ENCODE measurements at places on chromosomes 12 and 14.
A peak's percentile ranks its signal among the peaks of the same experiment; 100 is the strongest.

DNA sequence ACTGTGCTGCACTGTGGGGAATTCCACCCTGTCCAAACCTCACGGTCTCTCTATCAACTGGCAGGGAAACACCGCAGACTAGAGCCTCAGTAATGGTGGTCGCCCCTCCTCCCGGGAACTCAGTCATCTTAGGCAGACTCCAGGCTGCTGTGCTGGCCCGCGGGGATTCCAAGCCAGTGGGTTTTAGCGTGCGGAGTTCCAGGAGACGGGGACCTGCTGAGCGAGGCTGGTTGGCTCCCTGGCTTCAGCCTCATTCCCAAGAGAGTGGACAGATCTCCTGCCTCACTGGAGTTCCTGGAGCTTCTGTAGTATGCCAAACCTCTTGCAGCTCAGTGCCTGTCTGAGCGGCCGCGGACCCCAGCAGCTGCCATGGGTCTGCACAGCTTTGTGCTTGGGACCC is 455.6 kb downstream of the CCDC91 start:
- no peak for DNase-seq

- DNase-seq, result no peak
Observed at GRCh38 chr12:46523863-46524770, 151.5 kb upstream of the SLC38A2 start.

GRCh38 chr14:67486890-67487289 is 1.6 kb downstream of the TMEM229B start:
- no peak for DNase-seq

- DNase-seq, result no peak
Observed at GRCh38 chr14:89669193-89669592, 252.2 kb upstream of the FOXN3 start.

GRCh38 chr12:51183816-51184215 is 10.9 kb upstream of the TFCP2 start:
- DNase-seq, result no peak

DNA sequence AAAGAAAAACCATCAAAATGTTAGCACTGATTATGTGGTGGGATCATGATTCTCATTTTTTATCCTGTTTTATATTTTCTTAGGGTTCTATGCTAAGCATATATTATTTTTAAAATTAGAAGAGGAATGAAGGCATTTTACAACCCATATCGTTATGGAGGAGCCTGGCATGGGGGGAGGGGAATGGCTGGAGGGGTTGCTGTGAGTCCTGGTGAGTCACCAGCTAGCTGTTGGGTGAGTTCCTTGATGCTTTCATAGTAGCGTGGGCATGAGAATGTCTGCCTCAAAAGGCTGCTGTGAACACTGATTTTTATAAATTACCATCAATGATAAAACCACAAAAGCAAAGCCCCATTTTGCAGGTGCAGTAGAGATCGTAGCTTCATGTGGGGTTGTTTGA is 46.9 kb downstream of the C14orf132 start:
- no peak for DNase-seq

DNA sequence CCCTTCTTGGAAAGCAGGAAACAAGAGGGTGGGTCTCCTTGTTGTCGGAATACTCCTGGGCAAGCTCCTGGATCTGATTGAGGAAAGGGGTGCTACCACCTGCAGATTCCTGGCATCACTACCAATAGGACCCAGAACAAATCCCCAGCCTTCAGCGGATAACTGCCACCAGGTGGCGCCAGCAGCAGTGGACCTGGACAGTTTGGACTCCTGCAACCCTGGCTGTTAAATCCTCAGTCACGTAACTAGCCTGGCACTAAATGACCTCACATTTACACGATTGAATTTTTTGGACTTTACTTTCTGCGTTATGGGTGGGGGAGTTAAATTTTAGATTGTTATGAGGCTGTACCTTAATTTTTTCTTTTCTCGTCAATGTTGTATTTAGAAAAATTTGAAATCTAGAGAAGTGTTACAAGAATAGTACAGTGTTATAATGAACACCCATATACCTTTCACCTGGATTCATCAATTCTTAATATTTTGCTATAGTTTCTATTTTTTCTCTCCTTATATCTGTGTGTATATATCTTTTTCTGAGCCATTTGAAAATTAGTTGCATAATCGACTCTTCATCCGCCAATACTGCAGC is 95.6 kb downstream of the GAS2L3 start:
- peak; percentile 89 for DNase-seq

- DNase-seq, result no peak
Observed at GRCh38 chr12:129704232-129704830, 199.5 kb downstream of the TMEM132D start.
